ENCODE measurements at places on chromosomes 4 and X.

DNA sequence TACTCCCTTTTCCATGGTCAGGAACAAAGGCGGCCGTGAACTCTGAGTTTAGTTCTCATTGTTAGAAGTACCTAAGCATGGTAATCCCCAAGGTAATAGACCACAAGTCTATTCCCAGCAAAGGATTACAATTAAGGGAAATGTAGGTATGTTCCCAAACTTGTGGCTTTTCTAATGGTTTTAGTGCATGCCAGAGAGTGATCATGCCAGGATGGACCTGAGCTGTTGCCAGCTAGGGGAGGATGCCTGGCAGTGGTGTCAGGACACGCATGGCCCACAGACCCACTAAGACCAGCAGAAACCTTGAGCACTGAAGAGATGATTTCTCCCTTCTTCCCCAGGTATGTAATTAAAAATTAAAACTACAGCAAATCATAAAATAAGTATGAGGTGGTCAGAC is 60.8 kb downstream of the COQ2 start:
- DNase-seq = no peak

GRCh38 chrX:9758021-9758638 is 7.5 kb downstream of the GPR143 start:
- DNase-seq = no peak

- no peak for DNase-seq
These were observed 58.9 kb upstream of the RBM47 start for GRCh38 chr4:40688446-40689095.

DNA sequence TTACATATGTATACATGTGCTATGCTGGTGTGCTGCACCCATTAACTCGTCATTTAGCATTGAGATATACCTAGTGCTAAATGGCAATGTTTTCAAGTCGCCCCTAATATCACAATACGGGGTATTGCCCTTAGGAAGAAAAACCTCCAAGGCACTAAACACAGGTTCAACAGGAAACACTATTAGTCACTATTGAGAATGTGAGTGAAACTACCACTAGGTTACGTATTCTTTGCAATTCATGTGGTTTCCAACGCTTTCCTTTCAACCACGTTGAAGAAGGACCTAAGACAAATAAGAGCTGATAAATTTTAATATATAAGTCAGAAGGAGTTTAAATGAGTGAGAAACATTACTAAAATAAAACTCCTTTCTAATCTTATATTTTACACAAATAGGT is 134.7 kb upstream of the SPANXN4 start:
- DNase-seq = no peak

- DNase-seq = peak; percentile 56
These were observed 96.2 kb upstream of the ANK2 start for GRCh38 chr4:112953262-112953661.

GRCh38 chrX:153878345-153878744 is 7.6 kb downstream of the L1CAM start:
- DNase-seq = no peak
